SJSA1 (cell line): ENCODE measurements at places on chromosomes 1 and 21. TPM values are rescaled to one million over a fixed set of nuclear protein-coding genes. Genes with fewer than 3 reads are reported as not detected.

The CD5L gene
- not detected in 2 replicates for total RNA-seq

- DNase-seq = no peak
These were observed 808 bp downstream of the MAP3K21 start for GRCh38 chr1:233328142-233328921.

DNA sequence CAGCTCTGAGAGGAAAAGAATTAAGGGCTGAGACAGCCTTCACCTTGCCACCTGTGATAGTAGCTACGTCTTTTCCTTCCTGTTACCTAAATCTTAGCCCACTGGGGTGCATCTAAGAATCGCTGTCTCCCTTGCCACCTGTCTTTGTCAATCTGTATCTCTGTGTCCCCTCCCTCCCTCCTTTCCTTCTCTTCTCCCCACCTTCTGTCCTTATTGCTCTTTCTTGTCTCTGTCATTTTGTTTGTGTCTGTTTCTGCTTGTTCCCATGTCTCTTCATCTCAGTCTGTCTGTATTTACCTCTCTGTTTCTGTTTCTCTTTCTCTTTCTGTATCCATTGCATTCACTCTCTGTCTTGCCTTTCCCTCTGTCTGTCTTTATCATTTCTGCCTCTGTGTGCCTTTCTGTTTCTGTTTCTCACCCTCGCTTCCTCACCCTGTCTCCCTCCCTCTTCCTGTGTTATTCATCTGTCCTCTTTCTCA, 30.2 kb downstream of the SLC22A15 start:
- no peak for DNase-seq

- no peak for DNase-seq
These were observed 40.9 kb upstream of the CITED4 start for GRCh38 chr1:40903106-40903505.

DNA sequence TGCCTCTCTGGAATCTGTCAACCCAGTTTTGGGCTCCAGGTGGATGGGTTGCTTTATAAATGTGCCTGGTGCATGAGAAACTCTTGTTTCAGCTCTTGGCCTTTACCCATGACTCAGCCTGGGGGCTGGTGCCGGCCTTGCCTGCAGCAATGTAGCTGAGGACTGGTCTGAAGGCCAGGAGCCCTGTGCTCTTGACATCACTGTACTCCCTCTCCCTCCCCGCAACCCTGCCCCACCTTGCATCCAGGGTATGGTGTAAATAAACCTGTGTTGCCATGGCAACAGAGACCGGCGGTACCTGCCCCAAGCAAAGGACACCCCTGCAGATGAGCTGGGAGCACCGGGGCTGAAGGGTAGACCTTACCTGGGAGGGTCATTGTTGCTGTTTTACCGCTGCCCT, 13.3 kb downstream of the FAM151A start:
- no peak for DNase-seq

GRCh38 chr1:159999204-159999603, 32.6 kb downstream of the PIGM start:
- no peak for DNase-seq

The NFASC gene
- total RNA-seq = 0.03 TPM in 1 of 2 replicates, not detected in the other

DNA sequence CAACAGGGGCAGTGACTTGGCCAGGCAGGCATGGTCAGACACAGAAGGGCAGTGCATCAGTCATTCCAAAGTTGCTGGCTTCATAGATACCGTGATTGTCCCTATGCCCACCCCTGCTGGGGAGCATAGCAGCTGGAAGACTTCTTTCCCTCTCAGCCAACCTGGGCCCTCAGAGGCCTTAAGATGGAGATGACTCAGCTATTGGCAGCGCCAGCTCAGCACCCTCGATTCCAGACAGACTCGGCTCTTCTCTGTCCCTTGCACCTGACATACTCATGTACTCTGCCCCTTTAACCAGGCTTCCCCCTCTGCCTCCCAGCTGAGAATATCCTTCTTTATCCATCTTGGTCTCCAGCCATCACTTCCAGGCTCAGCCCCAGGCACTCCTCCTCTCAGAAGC, 16.8 kb downstream of the SLAMF8 start:
- no peak for DNase-seq

GRCh38 chr1:58307431-58307830, 239.1 kb downstream of the OMA1 start:
- no peak for DNase-seq
